ENCODE measurements at places on chromosomes 2 and 18. TPM values are rescaled to one million over a fixed set of nuclear protein-coding genes. Genes with fewer than 3 reads are reported as not detected.

CD8B2 gene
- not detected for total RNA-seq

ASB18 gene
- total RNA-seq = not detected

IFIH1 gene
- total RNA-seq = 5.2 TPM

CAPG gene
- 50.4 TPM for total RNA-seq

FHOD3 gene
- total RNA-seq = not detected

HOXD1 gene
- total RNA-seq = not detected

LGALSL gene
- total RNA-seq = 5.7 TPM

KATNAL2 gene
- total RNA-seq = 6.1 TPM

ANKRD30B gene
- total RNA-seq = not detected

NT5DC4 gene
- total RNA-seq = not detected

TLX2 gene
- not detected for total RNA-seq

HDAC4 gene
- 33.4 TPM for total RNA-seq

TTC31 gene
- 18.9 TPM for total RNA-seq

WNT10A gene
- total RNA-seq = not detected

Measured in cardiac ventricle fibroblast (primary cell).